ENCODE measurements at places on chromosomes 12 and 14. TPM values are rescaled to one million over a fixed set of nuclear protein-coding genes. Genes with fewer than 3 reads are reported as not detected.

DNA sequence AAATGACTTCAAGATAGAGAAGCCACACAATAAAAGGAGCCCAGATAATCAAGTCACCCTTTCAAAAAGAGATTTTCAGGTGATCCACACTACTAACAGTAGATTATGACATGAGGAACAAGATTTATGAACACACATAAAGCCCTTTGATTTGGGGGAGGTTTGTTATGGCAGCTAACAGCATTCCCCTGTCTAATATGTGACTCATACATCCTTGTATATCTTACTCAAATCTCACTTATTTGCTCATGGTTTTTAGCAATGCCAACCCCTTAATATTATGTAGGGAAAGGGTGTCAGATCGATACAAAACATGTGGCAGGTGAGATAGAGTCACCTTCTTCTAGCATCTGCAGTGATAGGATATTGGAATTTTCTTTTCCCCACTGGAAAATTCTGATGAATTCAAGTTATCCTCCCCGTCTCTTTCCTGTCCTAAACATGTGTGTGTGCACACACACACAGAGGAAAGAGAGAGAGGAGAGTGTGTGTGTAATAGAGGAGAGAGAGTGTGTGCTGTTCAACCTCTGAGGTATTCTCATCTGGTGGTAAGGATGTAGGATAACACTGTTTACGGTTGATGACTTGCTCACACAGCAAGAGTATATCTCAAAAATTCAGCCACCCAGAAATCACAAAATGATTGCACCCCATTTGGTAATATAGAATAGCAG is 319.9 kb downstream of the KCNC2 start:
- no peaks in the 10 kb centered on the region for H3K36me3 ChIP-seq
- no peaks in the 10 kb centered on the region for H3K27me3 ChIP-seq
- peak overlapping the region; percentile 68 for H3K27ac ChIP-seq
- DNase-seq: no peak
- no peak overlapping the region for H3K4me3 ChIP-seq
- peaks cover 27% of the 10 kb centered on the region for H3K4me1 ChIP-seq

DNA sequence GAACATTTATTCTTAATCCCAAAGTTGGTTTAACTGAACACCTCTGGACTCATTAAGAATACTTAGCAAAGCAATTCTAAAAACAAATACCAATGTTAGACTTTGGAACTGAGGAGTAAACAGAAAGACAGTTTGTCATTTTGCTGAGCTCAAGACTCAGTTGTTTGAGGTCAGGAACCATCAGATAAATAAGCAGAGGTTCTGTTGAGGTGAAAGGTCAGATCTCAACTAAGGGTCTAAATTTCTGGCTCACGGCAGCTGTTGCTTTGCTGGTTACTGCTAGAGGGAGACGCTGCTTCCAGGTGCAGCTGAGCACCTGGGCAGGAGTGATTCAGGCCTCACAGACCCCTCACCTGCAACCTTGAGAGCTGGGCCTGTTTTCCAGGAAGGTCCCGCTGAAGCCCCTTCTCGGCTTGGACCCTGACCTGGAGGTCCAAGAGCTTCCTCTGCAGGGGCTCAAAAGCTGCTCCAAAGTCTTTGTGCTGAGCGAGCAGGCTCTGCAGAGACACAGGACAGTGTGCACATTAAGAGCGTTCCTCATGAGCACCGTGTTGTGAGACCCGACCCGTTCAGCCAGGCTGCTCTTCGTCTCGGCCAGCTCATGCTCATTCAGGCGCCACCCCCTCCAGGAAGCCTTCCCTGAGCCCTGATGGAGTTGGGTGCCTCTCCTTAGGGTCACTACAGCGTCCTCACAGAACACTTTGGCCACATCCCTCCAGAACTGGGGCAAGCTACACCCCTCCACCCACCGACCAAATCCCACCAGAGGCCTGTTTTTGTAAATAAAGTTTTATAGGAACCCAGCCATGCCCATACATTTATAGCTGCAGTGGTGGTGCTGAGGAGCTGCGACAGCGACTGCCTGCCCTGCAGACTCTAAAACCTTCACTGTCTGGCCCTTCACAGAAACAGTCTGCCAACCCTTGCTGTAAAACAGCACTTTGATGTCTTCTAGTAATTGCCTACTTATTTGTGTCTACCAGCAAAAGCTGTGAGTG is 72.0 kb downstream of the SYNE3 start:
- H3K27ac ChIP-seq: no peak overlapping the region
- H3K36me3 ChIP-seq: peaks cover 72% of the 10 kb centered on the region
- H3K4me3 ChIP-seq: no peak overlapping the region
- DNase-seq: no peak
- H3K4me1 ChIP-seq: peaks cover 3% of the 10 kb centered on the region

DNA sequence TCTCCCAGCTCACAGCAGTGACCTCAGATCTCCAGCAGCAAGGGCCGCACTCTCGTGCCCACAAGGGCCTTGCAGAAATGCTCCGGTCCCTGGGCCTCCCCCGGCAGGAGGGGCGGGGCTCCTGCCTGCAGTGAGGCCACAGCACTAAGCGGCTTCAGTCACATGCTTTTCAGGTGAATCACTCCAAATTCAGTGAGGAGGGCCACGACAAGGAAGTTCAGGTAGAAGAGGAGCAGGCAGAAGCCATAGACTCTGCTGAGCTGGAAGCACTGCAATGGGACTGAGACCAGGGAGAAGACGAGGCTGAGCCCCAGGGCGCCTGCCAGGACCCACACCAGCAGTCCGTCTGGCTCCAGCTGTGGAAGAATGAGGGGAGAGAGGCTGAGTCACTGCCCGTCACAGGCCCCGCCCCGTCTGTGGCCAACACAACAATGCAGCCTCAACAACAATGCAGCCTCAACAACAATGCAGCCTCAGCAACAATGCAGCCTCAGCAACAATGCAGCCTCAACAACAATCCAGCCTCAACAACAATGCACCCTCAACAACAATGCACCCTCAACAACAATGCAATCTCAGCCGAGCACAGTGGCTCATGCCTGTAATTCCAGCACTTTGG is 35.2 kb downstream of the SLC8B1 start:
- H3K4me3 ChIP-seq: no peak overlapping the region
- H3K27me3 ChIP-seq: no peaks in the 10 kb centered on the region
- peaks cover 11% of the 10 kb centered on the region for H3K36me3 ChIP-seq
- H3K4me1 ChIP-seq: peaks cover 7% of the 10 kb centered on the region
- H3K27ac ChIP-seq: no peak overlapping the region

DNA sequence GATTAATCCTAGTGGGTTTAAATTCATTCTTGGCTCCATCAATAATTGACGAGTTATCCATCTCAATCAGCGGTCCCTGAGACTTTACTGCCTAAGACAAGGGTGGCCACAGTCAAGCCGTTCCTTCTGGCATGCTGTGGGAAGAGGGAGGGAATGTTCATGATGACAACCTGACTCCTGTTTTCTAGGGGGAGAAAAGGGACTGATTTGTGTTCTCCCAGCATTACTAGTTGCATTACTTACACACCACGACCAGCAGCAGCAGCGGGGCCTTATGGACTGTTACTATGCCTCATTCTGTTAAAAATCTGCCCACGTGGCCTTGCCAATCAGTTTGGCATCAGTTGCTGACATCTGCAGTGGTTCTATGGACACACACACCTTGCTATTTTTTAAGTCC is 29.9 kb downstream of the PLEKHG7 start:
- H3K4me1 ChIP-seq: no peaks in the 10 kb centered on the region
- no peak for DNase-seq
- no peaks in the 10 kb centered on the region for H3K36me3 ChIP-seq

GRCh38 chr14:36001936-36002335 is 174.6 kb downstream of the PTCSC3 start:
- H3K27ac ChIP-seq: no peak overlapping the region
- H3K4me3 ChIP-seq: no peak overlapping the region
- peaks cover 9% of the 10 kb centered on the region for H3K27me3 ChIP-seq
- DNase-seq: no peak
- H3K4me1 ChIP-seq: peaks cover 2% of the 10 kb centered on the region
- H3K36me3 ChIP-seq: no peaks in the 10 kb centered on the region

PTPN6 gene
- total RNA-seq: 299 TPM
